Jurkat, Clone E6-1 (cell line): ENCODE measurements at places on chromosomes 2 and 18.

GRCh38 chr18:69874058-69874457 lies 73.6 kb downstream of the CD226 start:
- DNase-seq: no peak

GRCh38 chr2:165471349-165471950 lies 2.0 kb downstream of the CSRNP3 start:
- DNase-seq: no peak

- DNase-seq: no peak
Observed at GRCh38 chr18:1573732-1574131, 669.1 kb downstream of the ADCYAP1 start.

GRCh38 chr2:29394311-29394980 lies 279.2 kb downstream of the CLIP4 start:
- no peak for DNase-seq

DNA sequence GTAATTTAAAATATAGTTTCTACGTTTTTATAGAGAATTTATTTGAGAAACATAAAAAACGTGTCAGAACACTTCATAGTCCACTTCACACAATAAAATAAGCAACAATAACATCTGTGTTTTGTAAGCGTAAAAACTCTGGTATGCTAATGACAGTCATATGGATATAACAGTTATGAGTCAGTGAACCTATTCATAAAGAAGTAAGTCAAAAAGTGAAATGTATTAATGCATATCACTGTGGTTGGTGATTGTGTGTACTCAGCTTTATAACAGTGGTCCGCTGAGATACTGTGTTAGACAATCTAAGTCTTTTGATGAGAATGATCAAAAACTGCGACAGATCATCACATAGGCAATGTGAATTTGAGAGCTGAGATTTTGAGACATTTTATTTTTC lies 153.2 kb downstream of the WDR7 start:
- DNase-seq: no peak

GRCh38 chr2:59905731-59906130 lies 647.7 kb downstream of the BCL11A start:
- no peak for DNase-seq

GRCh38 chr2:149050188-149050587 lies 11.7 kb downstream of the LYPD6B start:
- DNase-seq: no peak

DNA sequence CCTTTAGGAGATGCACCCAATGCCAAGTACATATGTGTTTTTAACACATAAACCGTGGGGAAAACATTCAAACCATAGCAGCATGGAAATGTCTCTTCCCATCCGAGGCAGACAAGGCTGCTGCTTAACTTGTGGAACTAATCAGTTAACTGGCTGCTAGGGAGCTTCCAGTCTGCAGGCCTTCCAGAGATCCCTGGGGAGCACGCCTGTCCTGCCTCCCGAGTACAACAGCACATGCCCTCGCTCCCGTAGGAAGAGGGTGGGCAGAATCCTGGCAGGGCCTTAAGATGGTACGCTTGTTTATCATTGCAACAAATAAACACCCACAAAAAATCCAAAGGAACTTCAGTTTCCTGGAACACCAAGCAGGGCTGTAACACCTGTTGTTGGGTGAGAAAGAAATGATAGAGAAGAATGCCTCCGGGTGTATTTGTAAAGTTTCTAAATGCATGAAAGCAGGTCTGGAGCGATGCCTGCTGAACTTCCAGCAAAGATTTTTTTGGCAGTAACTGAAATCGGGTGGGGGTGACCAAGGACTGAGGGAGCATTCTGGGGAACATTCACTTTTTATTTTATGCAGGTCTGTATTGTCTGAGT lies 56.2 kb downstream of the EDAR start:
- no peak for DNase-seq

DNA sequence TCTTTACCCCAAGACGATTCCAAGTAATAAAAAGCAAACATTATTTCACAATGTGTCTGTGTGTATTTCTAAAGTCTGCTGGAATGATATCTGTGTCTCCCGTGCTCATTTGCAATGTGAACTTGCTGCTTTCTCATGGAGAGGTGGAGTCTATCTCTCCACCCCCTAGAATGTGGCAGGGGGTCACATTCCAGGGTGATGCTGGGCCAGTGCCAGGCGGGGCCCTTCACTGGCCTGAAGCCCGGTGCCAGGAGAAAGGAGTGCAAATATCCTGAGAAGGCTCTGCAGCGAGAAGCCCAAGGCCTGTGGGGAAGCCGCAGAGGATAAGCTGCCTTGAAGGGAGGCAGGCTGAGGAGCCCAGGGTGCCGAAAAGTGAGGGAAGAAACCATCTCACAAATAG lies 26.8 kb upstream of the LDLRAD4 start:
- no peak for DNase-seq
